Activated CD4-positive, alpha-beta memory T cell treated with anti-CD3 and anti-CD28 coated beads for 36 hours (primary cell): ENCODE measurements at places on chromosomes 16 and 17. TPM values are rescaled to one million over a fixed set of nuclear protein-coding genes. Genes with fewer than 3 reads are reported as not detected.
A peak's percentile ranks its signal among the peaks of the same experiment; 100 is the strongest.

- no peak overlapping the region for H3K27ac ChIP-seq
- no peak for DNase-seq
- H3K36me3 ChIP-seq: no peaks in the 10 kb centered on the region
- H3K4me1 ChIP-seq: no peaks in the 10 kb centered on the region
- peaks cover 1% of the 10 kb centered on the region for H3K27me3 ChIP-seq
- H3K4me3 ChIP-seq: no peak overlapping the region
Observed at GRCh38 chr17:69962436-69962995, 112.5 kb upstream of the KCNJ16 start.

DNA sequence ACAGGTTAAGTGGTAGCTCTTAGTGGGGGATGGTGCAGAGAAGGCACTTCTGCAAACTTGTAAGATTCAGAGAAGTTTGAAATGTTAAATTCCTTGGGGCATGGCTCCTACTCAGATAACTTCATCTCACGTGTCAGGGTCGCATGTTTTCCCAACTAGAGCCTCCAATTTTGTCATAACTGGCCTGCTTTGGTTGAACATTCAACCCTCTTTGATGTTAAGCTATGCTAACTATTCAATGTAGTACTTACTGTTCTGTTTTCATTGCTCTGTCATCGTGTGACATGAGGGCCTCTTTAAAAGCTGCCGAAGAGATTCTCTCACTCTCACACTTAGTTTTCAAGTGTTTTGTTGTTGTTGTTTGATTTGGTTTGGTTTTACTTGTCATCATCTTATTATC, 280.8 kb downstream of the CDH11 start:
- no peak for DNase-seq
- no peaks in the 10 kb centered on the region for H3K4me1 ChIP-seq
- no peaks in the 10 kb centered on the region for H3K27me3 ChIP-seq
- no peak overlapping the region for H3K27ac ChIP-seq

- no peak overlapping the region for H3K27ac ChIP-seq
- peaks cover 8% of the 10 kb centered on the region for H3K27me3 ChIP-seq
- DNase-seq: no peak
- peaks cover 5% of the 10 kb centered on the region for H3K4me1 ChIP-seq
Observed at GRCh38 chr17:40922239-40922638, 15.2 kb downstream of the KRT23 start.

DNA sequence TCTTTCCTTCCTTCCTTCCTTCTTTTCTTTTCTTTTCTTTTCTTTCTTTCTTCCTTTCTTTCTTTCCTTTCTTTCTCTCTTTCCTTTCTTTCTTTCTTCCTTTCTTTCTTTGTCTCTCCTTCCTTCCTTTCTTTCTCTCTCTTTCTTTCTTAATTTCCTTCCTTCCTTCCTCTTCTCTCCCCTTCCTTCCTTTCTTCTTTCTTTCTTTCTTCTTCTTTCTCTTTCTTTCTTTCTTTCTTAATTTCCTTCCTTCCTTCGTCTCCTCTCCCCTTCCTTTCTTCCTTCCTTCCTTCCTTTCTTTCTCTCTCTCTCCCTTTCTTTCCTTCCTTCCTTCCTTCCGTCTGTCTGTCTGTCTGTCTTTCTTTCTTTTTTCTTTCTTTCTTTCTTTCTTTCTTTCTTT, 1446.5 kb upstream of the GOT2 start:
- H3K4me3 ChIP-seq: no peak overlapping the region
- H3K4me1 ChIP-seq: no peaks in the 10 kb centered on the region
- no peak for DNase-seq

GRCh38 chr16:55030944-55031343, 100.3 kb downstream of the IRX5 start:
- H3K4me1 ChIP-seq: no peaks in the 10 kb centered on the region
- no peak for DNase-seq
- H3K27ac ChIP-seq: no peak overlapping the region
- H3K36me3 ChIP-seq: no peaks in the 10 kb centered on the region
- H3K27me3 ChIP-seq: peaks cover 5% of the 10 kb centered on the region

DNA sequence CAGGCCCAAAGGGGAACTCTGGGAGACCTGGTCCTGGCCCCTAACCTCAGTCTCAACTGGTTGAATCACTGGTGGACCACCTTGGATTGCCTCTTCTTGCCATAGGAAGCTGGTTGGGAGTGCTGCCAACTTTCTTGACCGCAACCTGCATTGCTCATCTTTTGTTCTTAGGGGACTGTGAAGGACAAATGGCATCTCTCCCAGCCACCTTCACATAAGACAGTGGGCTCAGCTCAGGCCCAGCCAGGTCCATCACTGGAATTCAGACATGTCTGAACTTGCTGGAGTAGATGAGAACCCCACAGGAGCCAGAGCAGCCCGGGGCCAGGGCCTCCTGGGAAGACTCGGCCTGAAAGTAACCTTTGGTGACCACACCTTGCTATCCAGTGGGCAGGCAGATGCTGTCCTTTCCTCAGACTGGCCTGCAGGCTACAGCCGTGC, 18.8 kb downstream of the ADORA2B start:
- no peak for DNase-seq
- H3K4me3 ChIP-seq: no peak overlapping the region
- peaks cover 27% of the 10 kb centered on the region for H3K27me3 ChIP-seq
- H3K4me1 ChIP-seq: peaks cover 12% of the 10 kb centered on the region

- no peak for DNase-seq
- H3K4me1 ChIP-seq: no peaks in the 10 kb centered on the region
- no peak overlapping the region for H3K27ac ChIP-seq
- H3K27me3 ChIP-seq: peaks cover 6% of the 10 kb centered on the region
- H3K36me3 ChIP-seq: no peaks in the 10 kb centered on the region
Observed at GRCh38 chr17:33356266-33356665, 63.2 kb upstream of the ASIC2 start.

GRCh38 chr17:60597297-60597696, 2.7 kb upstream of the PPM1D start:
- no peak for DNase-seq
- no peak overlapping the region for H3K27ac ChIP-seq
- H3K36me3 ChIP-seq: peaks cover 2% of the 10 kb centered on the region

DNA sequence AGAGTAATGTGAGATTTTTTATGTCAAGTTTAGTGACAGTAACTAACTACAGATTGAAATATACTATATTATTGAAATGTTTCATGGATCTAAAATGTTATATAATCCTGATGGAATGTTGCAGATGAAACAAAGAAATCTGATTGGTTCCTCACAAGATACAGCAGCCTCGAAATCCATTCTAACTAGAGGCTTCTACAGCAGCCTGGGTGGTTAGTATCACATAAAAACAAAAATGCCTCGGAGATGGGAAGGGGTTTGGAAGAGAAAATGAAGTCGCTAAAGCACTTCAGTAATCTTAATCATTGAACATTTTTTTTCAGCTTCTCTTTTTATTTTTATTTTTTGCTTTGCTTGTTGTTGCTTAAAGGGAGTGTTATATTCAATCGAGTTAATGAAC, 75.2 kb downstream of the TANC2 start:
- H3K4me1 ChIP-seq: peaks cover 9% of the 10 kb centered on the region
- no peaks in the 10 kb centered on the region for H3K36me3 ChIP-seq
- H3K4me3 ChIP-seq: no peak overlapping the region
- H3K27ac ChIP-seq: no peak overlapping the region
- no peak for DNase-seq

DNA sequence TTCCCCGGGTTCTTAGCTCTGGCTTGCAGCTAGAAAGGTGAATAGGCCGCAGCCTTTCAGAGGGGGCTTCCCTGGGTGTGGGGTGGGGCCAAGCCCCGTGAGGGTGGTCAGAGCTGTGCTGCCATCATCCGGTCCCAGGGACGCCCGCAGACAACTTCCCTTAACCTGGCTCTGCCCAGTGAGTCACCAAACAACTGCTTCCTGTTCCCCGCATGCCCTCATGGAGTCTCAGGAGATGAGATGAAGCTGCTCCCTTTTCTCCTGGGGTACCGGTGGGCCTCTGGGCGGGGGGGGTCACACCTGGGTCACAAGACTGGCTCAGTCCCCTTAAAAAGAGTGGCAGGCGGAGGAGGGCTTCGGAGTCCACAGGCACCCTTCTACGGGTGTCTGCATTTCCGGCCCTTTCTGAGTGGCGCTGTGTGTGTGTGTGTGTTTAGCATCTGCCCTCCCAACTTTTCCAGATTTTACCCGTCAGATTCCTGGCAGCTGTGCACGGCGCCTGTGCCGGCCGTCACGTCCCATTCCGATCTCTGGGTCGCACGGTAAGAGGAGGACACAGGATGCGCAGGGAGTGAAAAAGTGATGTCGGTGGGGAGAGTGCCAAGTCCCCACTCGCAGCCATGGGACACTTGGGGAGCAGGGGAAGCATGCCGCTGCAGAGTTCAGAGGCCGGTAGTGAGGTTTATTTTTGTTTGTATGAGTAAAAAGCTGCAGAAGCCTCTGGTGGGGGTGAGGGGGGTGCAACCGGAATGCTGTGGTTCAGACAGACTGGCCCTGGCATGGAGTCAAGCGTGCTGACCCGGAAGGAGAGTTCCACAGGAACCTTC, 16.8 kb downstream of the HIC1 start:
- peak overlapping the region; percentile 93 for H3K27ac ChIP-seq
- H3K27me3 ChIP-seq: peaks cover 2% of the 10 kb centered on the region
- H3K4me3 ChIP-seq: peak overlapping the region; percentile 7
- H3K4me1 ChIP-seq: peaks cover 49% of the 10 kb centered on the region

GRCh38 chr17:46991617-46992016, 12.6 kb upstream of the RPRML start:
- no peak overlapping the region for H3K4me3 ChIP-seq
- H3K27ac ChIP-seq: no peak overlapping the region

DNA sequence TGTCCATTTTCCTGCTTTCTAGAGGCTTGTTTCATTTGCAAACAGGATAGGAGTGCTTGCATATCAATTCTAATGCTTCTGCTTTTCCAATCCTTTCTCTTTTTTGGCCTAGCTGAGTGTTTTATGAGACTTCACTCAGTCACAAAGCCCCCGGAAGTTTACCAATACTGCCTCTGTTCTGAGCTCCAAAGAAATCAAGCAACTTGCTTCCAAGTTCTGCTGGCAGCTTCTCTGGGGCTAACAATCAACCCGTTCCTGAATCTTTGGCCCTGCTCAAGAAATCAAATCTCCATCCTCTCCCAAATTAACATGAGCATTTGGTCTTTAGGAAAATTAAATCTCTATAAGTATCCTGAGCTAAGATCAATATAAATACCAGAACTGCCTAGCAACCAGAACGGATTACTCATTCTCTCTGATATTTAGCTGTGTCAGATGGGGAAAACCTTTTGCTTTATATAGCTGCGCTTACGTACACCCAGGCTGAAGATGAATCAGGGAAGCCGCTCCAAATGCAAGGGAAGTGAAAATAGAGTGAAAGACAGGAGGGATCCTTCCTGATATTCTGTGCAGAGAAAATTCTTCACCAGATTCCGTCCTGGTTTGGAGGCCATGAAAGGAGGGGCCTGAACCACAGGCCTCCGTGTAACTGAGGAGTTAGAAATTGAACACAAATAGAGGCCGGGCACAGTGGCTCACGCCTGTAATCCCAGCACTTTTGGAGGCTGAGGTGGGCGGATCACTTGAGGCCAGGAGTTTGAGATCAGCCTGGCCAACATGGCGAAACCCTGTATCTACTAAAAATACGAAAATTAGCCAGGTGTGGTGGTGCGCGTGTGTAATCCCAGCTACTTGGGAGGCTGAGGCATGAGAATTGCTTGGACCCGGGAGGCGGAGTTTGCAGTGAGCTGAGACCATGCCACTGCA, 23.3 kb upstream of the GRB2 start:
- DNase-seq: no peak
- H3K27ac ChIP-seq: no peak overlapping the region
- H3K36me3 ChIP-seq: no peaks in the 10 kb centered on the region
- H3K4me1 ChIP-seq: peaks cover 10% of the 10 kb centered on the region
- no peaks in the 10 kb centered on the region for H3K27me3 ChIP-seq
- H3K4me3 ChIP-seq: no peak overlapping the region

Gene CDH8
- not detected for total RNA-seq

Gene MT3
- 3.9 TPM for total RNA-seq

Gene CD300E
- total RNA-seq: not detected

Gene SYT17
- not detected for total RNA-seq
